ENCODE measurements at places on chromosomes 1 and 21.

- DNase-seq = no peak
Observed at GRCh38 chr1:214913966-214914365, 168.6 kb upstream of the KCNK2 start.

DNA sequence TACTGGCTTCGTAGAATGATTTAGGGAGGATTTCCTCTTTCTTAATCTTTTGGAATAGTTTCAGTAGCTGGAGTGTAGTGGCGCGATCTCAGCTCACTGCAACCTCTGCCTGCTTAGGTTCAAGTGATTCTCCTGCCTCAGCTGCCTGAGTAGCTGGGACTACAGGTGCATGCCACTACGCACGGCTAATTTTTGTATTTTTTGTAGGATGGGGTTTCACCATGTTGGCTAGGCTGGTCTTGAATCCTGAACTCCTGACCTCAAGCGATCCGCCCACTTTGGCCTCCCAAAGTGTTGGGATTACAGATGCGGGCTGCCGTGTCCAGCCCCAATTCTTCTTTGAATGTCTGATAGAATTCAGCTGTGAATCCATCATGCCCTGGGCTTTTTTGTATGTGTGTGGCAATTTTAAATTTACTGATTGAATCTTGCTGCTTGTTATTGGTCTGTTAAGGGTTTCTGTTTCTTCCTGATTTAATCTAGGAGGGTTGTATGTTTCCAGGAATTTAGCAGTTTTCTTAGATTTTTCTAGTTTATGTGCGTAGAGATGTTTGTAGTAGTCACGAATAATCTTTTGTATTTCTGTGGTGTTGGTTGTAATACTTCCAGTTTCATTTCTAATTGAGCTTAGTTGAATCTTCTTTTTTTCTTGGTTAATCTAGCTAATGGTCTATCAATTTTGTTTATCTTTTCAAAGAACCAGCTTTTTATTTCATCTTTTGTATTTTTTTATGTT, 15.3 kb downstream of the MAN1C1 start:
- DNase-seq = no peak

- no peak for DNase-seq
Observed at GRCh38 chr1:105485207-105485606, 1571.3 kb upstream of the PRMT6 start.

DNA sequence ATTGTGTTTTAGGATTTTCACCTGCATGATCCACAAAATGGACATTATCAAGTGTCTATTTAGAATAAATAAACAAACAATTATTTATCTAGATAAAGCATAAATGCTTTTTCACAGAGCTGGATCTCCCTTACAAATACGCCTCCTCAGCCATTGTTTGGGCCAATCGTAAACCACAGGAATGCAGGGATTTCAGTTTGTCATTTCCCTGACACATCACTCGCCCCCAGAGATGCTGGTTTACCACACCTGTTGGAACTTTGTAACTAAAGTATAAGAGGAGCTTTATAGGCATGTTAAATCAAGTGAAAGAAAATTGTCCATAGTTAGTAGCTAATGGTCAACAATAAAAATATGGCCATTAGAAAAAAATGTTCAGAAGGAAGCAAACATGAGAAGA, 40.3 kb downstream of the GPR88 start:
- no peak for DNase-seq

GRCh38 chr1:54052934-54053744, at the start of the genes TCEANC2 and TMEM59:
TCEANC2 (plus strand) TSS chr1:54053608; CDS start chr1:54054423, 815 bp downstream.
TMEM59 (minus strand) TSS chr1:54053204; CDS start chr1:54053188, 16 bp downstream.
- DNase-seq = peak; percentile 79

DNA sequence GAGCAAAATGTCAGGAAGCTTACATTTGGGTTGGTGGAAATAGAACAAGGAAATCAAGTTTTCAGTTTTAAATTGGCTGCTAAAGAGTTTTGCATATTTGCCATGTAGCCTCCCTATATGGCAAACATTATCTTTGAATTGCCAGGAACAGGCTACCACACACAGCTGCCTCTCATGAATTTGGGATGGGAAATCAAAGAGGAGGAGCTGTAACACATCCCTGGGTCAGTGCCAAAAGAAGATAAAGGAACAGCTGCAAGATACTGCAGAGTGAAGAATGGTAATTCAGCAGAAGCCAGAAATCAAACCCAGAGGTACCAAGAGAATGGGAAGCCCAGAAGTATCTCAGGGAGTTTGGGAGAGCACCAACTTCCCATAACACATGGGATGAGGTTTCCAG, 18.6 kb upstream of the RASAL2 start:
- no peak for DNase-seq

- peak; percentile 51 for DNase-seq
Observed at GRCh38 chr1:206784471-206784903, 12.2 kb upstream of the IL10 start.

- DNase-seq = no peak
Observed at GRCh38 chr1:9416506-9416905, 122.8 kb upstream of the SLC25A33 start.

- DNase-seq = no peak
Observed at GRCh38 chr1:76581712-76582111, 285.6 kb upstream of the ST6GALNAC5 start.

- no peak for DNase-seq
Observed at GRCh38 chr1:191707288-191707687, 451.0 kb upstream of the RGS18 start.

DNA sequence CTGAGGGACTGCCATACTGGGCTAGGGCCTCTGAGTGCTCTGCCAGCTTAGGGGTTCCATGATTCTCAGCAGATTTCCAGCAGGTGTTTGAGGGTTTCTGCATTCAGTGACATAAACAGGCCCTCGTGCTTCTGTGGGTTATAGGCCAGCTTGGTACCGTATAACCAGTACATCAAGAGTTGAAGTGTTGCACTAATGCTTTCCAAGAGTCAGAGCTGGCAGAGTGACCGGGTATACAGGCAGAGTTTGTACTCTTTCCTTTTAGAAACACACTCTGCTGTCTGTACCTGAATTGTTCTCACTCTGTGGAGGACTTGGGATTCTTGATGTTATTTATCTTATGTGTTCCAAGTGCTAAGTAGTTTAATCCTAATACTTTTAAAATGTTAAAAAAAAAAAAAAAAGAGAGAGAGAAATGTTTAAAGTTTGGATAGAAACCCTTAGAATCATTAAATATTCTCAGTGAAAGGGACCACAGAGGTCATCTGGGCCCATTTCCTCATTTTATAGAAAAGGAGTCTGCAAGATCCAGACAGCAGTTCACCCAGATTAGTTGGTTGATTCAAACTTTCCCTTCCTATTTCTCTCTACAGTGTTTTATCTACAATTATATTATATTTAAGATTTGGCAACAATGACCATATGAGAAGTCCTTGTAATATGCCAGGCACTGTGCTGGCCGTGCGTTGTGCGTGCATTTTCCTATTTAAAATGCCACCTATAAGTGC, 325.8 kb downstream of the KIF26B start:
- DNase-seq = no peak

GRCh38 chr1:232218955-232219865, 410.7 kb downstream of the SIPA1L2 start:
- DNase-seq = no peak

GRCh38 chr21:30268608-30269197, 14.0 kb downstream of the KRTAP24-1 start:
- no peak for DNase-seq

DNA sequence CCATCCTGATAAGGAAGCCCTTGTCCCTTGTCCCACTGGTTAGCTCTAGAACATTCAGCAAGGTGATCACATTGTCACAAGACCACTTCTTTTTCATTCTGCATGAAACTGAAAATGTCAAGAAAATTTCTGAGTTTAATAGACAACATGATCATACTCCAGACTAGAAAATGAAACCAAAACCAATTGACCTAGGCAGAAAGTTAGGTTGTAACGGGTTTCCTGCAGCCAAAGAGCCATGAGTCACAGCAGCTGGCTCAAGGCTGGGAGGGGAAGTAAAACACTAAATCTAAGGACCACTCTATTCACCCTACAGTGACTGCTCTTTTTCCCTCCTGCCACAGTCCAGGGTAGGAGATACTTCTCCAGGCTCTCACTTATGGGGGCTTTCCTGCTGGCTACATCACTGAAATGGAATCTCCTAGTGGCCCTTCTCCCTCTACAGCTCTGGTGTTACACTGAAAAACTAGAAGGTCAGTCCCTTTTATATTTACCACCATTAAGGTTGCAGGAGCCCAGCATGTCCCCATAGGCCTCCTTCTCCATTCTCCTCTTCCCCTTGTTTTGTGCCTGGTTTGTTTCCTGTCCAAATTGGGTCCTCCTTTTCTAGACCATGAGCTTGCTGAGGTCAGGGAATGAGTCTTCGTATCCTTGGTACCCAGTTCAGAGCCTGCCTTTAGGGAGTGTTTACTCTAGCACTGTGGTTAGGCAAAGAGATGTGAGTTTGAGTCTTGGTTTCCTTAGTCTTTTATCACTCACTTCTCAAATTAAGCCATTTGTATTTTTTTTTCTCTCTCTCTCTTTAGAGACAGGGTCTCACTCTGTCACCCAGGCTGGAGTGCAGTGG, 236.5 kb upstream of the JUN start:
- DNase-seq = peak; percentile 52

DNA sequence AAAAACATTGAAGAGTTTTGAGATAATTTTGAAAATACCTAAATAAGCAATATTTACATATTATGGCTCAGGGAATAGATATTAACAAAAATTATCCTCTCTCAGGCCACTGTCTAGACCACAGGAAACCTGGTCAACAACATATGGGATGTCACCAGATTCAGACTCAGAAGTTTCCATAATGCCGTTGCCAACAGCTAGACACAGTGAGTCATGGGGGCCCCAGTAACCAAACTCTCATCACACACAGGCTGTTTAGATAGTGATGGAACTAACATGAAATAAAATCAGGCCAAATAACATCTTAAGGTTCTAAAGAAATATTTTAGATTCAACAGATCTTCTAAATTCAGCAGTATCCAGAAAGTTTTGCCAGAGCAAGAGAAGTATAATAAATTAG, 681.7 kb upstream of the ADAMTS5 start:
- no peak for DNase-seq

GRCh38 chr1:155016231-155016831, 13.7 kb downstream of the ZBTB7B start:
- DNase-seq = no peak

- DNase-seq = no peak
Observed at GRCh38 chr1:76125473-76126219, 51.1 kb downstream of the ST6GALNAC3 start.

DNA sequence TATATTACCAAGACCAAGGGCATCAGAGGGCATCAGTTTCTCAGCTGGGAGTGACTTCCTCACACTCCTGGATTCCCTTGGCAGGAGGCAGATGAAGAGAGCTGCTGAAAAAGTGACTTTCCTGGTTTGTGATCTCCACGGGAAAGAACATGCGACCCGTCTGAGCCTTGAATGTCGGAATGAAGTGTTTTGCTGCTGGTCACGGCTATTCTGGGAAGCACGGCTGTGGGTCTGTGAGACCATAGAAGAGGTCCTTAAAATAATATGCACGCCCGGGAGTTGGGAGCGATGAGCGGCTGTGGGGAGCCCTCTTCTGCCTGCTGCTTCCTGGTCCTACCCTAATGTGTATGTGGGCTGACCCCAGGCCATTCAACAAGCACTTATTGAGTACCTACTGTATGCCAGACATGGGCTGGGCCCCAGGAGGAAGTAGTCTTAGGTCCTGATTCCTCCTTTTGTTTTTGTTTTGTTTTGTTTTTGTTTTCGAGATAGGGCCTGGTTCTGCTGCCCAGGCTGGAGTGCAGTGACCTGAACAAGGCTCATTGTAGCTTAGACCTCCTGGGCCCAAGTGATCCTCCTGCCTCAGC, 13.2 kb upstream of the UMODL1 start:
- DNase-seq = no peak

GRCh38 chr1:21541835-21542234, 32.6 kb downstream of the ALPL start:
- DNase-seq = no peak

GRCh38 chr1:16155537-16156410, at the start of gene EPHA2:
EPHA2 (minus strand) TSS chr1:16156069; CDS start chr1:16155932, 137 bp downstream.
- DNase-seq = no peak
